RCC 7860 (cell line): ENCODE measurements at places on chromosomes 12 and 14.

GRCh38 chr14:27410981-27411380 is 813.1 kb upstream of the NOVA1 start:
- DNase-seq, result no peak

- DNase-seq, result no peak
These were observed 19.4 kb upstream of the IFNG start for GRCh38 chr12:68178774-68179439.

DNA sequence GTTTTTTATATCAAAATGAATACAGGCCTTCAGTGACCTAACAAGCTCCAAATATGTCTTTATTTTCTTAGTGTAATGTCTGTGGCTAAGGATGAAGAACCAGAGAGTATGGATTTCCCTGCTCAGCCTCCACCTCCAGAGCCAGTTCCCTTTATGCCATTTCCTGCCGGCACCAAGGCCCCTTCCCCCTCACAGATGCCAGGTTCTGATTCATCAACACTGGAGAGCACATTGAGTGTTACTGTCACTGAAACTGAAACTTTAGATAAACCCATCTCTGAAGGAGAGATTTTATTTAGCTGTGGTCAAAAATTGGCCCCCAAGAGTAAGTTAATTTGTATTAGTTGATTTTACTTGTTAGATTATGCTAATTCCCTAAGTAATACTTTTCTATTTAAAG is 61.0 kb downstream of the KIAA0586 start:
- DNase-seq, result peak; percentile 33

- peak; percentile 95 for DNase-seq
These were observed 256.6 kb upstream of the PPFIA2 start for GRCh38 chr12:82015623-82016347.

DNA sequence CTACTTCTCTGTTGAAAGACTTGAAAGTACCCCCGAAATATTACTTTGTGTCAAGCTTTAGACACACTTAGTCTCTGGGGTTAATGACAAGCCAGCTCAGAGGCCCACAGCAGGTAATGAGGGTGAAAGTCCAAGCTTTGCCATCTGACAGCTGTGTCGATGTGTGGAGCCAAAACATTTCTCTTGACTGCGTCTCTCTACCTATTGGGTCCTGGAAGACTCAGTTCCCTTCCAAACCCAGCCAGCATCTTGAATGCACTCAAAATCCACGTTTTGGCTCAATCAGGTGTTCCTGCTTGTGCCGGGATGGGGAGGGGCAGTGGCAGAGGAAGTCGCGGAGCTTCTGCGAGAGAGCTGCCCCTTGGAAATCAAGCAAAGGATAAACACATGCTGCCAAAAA is 3.2 kb downstream of the PLXNC1 start:
- DNase-seq, result no peak

DNA sequence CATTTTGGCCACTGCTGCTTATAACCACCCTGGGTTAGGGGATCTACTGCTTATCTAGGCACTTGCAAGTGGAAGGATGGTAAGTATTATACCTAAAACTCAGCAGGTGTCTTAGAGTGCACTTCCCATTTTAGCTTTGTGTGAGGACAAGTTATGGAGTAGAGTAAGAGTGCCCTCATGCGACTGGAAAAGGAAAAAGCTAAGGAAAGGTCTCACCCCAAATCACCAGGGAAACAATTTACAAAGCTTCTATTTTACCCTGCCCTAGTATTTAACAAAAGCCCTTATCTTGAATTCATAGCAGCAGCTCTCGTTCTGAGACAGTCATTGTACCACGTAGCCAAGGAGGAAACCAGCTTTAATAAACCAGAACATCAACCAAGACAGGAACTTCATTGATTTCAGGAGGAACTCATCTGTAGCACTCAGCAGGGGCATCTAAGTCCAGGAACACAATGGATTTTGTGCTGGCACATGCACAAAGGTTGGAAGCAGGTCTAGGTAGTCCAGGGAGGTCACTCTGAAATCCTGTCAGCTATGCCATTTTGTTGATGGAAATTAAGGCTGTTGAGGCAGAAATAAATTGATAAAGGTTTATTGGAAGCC is 2.9 kb downstream of the RDH12 start:
- DNase-seq, result peak; percentile 27

- DNase-seq, result no peak
These were observed 1168.3 kb downstream of the BCL11B start for GRCh38 chr14:98103705-98104104.

DNA sequence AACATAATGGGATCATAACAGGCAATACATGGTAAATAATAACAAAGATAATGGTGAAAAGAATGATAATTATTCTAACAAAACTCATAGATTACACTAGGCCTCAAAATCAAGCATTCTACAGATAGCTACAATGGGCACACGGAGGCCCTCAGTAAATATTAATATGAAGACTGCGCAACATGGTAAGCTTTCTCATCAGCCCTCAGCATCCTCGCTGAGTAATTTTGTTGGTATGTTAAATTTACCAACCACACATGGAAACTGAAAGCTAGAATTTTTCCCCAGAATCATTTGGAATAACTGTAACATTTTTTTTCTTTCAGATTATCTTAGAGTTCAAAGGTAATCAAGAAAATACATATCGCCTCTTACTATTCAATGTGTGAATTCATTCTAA is 74.2 kb upstream of the PYGL start:
- no peak for DNase-seq

DNA sequence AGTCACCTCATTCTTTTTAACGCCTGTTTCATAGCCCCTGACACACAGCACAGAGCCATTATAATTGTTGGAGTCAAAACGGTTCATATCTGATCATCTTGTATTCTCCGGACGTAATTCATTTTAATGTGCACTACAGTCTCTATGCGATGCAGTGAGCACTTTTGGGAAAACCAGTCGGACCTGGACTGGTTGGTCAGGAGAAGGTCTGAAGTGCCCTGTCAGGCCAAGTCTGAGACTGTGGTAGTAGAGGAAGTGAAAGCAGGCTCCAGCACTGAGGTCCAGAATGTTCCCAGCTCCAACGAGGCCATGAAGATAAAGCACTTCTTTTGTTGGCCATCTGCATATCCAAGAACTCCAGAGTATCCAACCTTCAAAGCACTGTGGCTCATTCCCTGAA is 117.1 kb upstream of the NCOR2 start:
- no peak for DNase-seq

DNA sequence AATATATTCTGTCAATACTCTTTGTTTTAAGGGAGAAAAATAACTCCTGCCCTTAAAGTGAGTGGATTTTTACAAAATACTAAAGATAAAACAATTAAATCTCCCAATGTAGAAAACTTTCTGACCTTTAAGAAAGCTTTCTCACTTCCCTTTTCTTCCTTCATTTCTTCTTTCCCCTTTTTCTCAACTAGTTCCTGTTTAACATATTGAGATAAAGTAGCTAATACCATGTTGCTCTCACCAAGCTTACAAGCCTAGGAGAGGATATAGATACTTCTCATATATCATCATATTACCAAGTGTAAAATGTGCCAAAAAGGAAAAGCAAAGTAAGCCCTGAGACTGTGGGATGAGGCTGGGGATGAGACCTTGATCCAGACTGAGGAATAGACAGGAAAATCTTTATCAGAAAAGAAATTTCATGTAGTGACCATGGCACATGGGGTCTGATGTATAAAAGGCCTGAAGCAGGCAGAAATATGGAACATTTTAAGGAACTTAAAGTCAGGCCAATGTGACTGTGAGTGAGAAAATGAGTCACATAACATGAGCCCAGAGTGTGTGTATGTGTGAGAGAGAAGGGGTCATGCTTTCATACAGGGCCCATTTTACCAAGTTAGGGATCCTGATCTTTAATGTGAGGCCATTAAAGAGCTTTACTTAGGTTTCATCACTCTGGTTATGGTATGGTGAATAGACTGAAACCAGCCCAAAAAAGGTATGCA is 1.6 kb upstream of the RPL10L start:
- no peak for DNase-seq

DNA sequence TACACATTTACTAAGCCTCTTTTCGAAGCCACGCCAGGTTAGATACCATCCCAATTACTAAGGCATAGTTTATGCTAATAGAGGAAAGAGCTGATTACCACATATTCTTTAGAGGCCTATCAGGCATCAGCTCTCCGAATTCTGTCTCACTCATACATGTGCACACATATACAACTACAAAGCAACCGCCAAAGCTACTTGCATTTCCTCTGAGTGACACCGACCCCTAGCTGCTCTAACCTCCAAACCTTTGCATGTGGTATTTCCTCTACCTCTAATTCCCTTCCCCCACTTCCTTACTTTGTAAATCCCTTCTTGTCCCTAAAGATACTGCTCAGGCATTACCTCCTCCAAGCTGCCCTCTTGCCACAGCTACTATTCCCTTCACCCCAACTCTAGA is 107.2 kb downstream of the DUSP6 start:
- no peak for DNase-seq

DNA sequence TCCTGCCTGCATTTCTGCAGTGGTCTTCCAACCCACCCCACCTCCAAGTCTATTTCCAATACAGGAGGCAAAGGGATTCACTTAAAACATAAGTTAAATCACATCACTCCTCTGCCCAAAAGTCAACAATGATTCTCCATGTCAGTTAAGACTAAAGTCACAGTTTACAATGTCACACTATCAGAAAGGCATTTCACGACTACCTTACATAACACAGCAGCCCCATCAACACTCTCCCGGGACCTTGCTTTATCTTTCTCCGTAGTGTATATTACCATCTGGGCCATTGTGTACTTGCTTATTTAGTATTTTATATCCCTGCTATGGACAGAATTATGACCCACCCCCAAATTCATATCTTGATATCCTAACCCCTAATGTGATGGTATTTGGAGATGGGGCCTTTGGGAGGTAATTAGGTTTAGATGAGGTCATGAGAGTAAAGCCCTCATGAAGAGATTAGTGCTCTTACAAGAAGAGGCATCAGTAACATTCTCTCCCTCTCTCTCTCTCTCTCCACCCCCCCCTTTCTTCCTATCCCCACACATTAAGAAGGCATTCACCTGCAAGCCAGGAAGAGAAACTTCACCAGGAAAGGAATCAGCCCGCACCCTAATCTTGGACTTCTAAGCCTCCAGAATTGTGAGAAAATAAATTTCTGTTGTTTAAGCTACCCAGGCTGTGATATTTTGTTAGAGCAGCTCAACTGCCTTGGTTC is 112.7 kb downstream of the GXYLT1 start:
- DNase-seq, result no peak

- DNase-seq, result no peak
These were observed 15.6 kb upstream of the TTC7B start for GRCh38 chr14:90831821-90832220.

DNA sequence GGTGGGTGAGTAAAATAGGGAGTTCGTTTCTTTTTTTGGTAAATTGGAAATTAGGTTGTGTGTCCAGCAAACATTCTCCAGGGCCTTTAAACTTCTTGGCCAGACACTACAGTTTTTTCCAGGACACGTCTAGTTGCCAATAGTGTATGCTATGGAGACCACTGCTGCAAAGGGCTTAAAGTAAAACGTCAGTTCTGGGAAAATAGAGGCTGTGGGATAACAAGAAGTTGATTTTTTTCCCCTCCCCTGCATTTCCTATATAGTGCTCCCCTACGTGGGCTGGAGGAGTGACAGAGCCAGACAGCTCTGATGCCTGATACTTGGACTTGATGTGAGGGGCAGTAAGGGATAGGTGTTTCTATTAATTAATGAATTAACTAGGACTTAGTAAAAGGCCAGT is 2.4 kb downstream of the ACVR1B start:
- DNase-seq, result no peak

DNA sequence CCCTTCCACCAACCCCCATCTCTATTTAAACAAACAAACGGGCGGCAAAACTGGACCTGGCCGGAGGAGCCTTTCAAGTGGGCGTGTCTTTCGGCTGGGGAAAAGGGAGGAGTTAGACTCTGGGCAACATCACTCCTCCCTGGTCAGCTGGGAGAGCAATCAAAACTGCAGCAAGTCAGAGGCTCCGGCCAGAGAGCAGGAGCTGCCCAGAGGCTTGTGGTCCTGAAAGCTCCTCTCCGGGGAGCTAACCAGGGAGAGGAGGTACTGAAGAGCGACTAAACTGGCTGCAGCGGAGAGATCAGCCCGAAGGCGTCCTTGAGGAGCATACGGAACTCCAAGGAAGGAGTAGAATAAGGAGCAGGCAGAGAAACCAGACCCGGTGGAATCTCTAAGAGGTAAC is at the start of gene NEUROD4:
Gene NEUROD4, plus strand, starts transcription at position 191 of the 400 bp plus-strand sequence. CDS start 6,466 bp downstream, outside the sequence.
- no peak for DNase-seq

GRCh38 chr14:55274751-55275150 is 3.5 kb downstream of the FBXO34 start:
- DNase-seq, result no peak

DNA sequence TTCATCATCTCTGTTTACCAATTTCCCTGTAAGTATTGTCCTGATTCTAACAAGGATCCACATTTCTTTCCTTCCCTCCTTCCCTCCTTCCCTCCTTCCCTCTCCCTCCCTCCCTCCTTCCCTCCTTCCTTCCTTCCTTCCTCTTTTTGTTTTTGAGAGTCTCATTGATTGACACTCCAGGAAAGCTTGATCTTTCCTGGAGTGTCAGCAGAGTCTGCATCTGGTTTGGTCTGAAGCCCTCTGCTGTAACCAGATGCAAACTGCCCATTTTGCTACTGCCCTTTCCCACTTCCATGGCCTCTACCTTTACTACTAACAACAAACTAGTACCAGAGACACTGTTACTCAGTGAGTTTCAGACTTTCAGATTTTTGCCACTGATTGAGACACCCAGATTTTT is 14.4 kb upstream of the OR6C65 start:
- DNase-seq, result no peak
